GM13977 (cell line): ENCODE measurements at places on chromosomes 2 and 18.

DNA sequence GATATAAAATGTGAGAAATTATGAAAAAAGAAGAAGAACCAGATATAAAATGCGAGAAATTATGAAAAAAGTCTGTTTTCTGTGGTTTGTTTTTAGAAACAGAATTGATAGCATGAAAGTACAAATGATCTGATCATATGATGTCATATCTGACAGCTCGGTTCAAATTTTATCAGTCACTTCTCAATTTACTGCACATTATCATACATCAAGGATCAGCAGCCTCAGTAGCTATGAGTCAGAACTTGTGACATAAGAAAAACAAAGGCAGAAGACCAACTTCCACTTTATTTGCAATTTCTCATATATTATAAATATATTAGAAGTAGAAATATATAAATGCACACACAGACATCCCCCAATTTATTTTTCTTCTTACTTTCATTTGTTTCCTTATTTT is 634.0 kb downstream of the LRP1B start:
- DNase-seq = no peak

DNA sequence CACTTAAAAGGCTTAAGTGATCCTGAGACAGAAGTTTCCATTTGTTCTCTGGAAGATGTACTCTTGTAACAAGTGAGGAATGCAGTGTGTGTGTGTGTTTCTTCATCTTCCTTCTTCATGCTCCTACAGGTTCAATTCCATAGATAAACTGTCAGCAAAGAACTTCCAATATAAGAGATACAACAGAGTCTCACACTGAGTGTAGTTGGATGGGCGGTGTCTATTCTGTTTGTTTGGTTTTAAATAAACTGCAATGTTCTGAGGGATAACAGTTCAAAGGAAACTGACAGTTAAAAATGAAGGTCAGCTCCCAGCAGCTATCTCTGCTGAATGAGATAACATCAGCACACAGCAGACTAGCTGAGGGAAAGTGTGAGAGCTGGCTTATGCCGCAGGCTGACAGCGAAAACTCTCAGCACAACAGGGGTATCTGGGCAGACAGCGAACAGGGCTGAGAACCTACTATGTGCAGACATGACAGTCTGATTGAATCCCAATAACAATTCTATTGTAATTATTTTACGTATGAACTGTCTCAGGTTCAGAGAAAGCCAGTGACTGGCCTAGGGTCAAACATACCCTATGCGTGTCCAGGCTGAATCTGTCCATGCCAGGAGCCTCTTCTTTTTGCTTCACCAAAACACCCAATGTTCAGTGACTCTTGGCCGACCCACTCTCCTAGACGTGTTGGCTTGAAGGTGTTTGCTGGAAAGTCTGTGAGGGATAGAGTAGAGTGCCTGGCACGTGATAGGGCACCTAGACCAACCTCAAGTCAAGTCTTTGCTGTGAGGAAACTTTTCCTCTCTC is 201.9 kb upstream of the TRIB2 start:
- DNase-seq = no peak

GRCh38 chr2:40128796-40129195 is 323.1 kb downstream of the SLC8A1 start:
- no peak for DNase-seq

DNA sequence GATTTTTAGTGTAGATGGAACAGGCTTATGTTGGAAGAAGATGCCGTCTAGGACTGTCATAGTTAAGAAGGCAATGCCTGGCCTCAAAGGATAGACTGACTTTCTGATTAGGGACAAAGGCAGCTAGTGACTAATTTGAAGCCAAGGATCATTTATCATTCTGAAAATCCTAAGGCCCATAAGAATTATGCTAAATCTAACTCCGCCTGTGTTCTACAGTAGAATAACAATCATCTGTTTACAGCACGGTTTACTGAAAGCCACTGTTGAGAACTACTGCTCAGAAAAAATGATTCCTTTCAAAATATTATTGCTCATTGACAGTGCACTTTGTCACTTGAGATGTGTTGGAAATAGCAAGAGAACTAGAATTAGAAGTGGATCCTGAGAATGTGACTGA is 44.5 kb downstream of the BABAM2 start:
- DNase-seq = no peak

DNA sequence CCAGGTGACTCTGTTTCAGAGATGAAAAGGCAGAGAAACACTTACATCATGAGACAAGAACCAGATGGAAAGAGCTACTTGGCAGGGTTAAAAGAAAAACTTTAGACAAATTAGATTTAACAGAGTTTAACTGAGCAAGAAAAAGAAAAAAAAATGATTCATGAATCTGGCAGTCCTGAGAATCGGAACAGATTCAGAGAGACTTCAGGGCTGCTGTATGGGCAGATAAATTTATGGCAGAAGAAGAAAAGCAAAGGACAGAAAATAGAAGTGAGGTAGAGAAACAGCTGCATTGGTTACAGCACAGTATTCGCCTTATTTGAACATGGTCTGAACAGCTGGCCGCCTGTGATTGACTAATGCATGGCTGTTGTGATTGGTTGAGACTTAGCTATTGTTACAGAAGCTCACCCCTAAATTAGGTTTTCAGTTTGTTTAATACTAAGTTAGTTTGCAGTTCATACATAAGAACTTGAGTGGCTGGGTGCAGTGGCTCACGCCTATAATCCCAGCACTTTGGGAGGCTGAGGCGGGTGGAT is 43.0 kb upstream of the RHOB start:
- DNase-seq = no peak
